ENCODE measurements at places on chromosomes 13 and 19.
A peak's percentile ranks its signal among the peaks of the same experiment; 100 is the strongest.

GRCh38 chr13:25276748-25277147, 10.5 kb downstream of the MTMR6 start:
- DNase-seq = no peak

- DNase-seq = no peak
Measured at GRCh38 chr13:109160887-109161669, 531.7 kb downstream of the MYO16 start.

GRCh38 chr13:31909864-31910551, 121.6 kb upstream of the FRY start:
- peak; percentile 2 for DNase-seq

GRCh38 chr13:92941167-92941566, 285.4 kb upstream of the GPC6 start:
- no peak for DNase-seq

- DNase-seq = no peak
Measured at GRCh38 chr13:25180775-25181537, 8.9 kb upstream of the AMER2 start.

DNA sequence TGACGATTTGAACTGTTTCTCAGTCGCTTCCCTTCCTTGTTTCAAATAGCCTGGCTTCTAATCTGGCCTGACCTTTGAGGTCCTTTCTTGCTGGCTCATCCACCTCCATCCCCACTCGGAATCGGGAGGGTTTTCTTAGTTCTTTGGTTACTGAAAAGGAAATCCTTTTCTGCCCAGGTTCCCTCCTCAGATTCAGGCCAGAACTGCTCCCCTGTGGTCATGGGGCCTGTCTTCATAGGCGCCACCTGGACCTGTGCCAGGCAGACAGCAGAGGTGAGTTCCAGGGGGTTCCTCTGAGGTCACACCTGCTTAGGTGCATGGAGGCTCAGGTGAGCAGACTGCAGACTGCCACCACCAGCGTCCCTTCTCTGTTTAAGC, 62.4 kb downstream of the AKAP11 start:
- no peak for DNase-seq

Measured in activated T-helper 1 cell treated with Interleukin-2 at 50 U/mL for 16 hours (primary cell).